ENCODE measurements at places on chromosomes 12 and 14. TPM values are rescaled to one million over a fixed set of nuclear protein-coding genes. Genes with fewer than 3 reads are reported as not detected.

Gene MYF6
- not detected for total RNA-seq

Gene EPYC
- total RNA-seq = not detected

- no peak for DNase-seq
These were observed 278.7 kb upstream of the PWP1 start for GRCh38 chr12:107406932-107407331.

- peak; percentile 59 for DNase-seq
These were observed 6.9 kb upstream of the OR6J1 start for GRCh38 chr14:22650960-22651521.

DNA sequence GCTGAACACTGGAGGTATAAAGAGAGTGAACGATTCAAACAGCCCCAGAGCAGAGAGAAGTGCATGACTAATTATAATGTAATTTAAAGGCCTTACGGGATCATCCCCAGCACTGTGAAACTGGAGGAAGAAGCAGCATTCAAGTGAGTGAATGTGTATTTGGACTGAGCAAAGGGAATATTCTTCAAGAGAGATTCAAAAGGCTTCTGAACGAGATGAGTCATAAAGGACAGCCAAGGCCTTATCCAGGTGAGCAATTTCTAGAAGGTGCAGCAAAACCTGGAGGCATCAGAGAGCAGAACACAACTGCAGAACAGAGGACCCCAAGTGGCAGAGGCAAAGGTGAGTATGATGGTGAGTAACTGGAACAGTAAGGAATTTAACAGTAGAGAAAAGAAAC lies 127.2 kb downstream of the BCAT1 start:
- DNase-seq = peak; percentile 32

DNA sequence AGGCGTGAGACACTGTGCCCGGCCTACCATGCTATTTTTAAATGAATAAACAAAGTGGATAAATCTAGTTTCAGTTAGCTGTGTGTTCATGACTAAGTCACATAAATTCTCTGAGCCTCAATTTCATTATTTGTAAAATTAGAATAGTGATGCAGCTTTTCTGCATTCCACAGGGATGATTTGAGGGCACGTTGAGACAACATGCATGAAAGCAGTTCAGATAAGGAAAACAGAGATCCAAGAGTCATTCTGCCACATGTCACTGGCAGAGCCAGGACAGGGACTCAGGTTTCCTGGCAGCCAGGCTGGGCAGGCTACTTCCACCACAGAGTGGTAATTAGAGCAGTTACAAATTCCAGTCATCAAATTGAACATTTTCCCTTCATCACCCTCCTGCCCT lies 2.9 kb upstream of the PPP4R4 start:
- DNase-seq = no peak

DNA sequence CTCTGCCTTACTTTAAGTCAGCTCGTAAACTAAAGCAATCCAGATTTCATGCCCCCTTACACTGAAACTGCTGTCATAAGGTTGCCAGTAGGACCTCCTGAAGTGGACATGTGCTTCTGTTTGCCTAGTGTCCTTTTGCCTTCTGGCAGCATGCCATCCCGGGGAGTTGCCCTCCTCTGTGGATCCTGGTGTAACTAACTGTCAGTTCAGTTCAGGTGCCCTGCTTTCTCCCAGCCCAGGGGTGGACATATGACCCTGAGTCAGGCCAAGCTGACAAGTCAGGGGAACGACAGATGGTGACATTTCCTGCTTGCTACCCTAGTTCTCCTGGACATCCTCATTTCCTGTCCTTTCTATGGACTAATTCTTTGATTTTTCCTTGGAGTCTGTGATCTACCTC lies 25.6 kb downstream of the AKAP6 start:
- no peak for DNase-seq

DNA sequence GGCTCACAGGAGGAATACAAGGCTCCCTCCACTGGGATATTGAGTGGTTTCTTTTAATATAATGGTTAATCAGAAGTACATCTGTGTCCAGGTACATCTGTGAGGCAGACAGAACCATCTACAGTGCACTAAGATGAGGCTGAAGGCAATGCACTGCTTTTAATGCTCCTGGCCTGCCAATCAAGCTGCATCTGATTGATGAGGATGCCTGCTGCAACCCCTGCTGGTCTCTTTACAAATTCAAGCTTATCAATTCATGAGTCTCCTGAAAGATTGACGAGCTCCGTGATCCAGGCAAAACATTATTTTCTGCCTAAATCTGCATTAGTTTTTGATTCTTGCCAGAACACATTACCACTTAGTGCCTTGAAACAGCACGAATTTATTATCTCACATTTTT lies 1139.1 kb downstream of the AACS start:
- DNase-seq = no peak
